ENCODE measurements at places on chromosomes 5 and 9.
A peak's percentile ranks its signal among the peaks of the same experiment; 100 is the strongest.

GRCh38 chr5:154200221-154200620, 9.7 kb downstream of the GALNT10 start:
- DNase-seq, result no peak

DNA sequence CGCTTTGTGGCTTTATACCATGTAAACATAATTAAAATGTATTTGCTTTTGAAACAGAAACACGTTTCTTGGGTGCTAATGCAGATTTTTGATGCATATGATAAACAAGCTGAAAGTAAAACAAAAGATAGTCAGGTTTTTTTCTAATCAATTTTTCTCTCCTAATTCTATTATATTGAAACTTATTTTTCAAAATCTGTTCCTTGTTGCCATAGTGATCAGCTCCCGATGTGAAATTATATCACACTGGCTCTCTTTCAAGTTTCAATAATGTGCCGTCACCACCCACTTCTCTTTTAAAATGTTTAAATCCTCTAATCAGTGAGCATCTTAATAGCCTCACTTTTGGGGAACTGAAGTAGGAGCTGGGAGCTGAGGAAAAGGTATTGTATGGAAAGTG, 36.4 kb upstream of the DAPK1 start:
- DNase-seq, result no peak

DNA sequence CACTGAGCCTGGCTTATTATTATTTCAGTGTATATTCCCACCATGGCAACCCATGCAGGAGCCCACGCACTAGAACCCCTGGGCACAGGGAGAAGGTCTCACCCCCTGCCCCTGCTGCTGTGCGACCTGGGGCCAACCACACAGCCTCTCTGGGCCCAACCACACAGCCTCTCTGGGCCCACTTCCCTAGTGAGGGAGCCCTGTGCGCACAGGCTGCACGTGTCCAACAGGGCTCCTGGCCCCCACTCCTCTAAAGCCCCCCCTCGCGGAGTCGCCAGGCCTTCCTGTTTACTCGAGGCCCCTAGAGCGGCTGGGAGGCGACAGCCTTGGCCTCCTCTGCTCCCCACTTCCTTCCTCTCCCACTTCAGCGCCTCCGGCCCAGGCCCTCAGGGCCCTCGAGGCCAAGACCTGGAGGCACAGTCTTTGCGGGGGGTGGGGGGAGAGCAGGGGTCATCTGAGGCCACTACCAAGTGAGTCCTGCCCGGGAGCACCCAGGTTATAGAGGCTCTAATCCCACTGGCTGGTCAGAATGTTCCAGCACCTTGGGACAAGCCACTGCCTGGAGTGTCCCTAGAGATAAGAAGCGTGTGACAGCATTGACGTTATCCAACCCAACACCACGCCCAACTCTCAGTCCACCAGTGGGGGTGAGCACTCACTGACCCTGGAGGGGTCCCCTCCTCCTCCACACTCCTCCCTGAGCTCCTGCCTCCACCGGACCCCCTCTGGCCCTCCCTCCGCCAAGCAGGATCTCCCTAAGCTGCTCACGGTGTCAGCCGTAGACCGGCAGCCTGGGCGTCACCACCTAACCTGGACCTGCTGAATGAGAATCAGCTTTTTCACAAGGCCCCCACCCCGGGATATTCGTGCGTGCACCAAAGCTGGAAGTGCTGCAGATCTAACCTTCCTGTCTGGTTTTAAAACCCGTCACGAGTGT, 7.9 kb upstream of the ENG start:
- peak; percentile 59 for DNase-seq

GRCh38 chr9:129270903-129271431, 92.9 kb upstream of the IER5L start:
- peak; percentile 39 for DNase-seq

DNA sequence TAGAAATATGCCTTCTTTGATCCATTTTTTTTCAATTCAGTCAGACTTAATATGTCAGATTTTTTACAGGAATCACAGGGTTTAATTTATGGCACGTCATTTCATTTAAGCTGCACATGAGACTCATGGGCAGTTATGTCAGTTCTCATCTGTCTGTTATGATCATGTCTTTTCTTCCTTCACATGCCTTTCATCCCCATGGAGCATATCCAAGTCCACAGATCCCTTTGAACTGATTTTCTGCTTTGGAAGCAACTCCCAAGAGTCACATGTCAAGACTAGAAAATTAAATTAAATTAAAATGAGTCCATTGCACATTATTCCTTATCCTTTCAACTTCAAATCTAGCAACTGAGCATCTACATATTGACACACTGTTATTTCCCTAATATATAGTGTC, 1274.0 kb upstream of the C9orf72 start:
- DNase-seq, result no peak

Measured in activated naive CD4-positive, alpha-beta T cell treated with anti-CD3 and anti-CD28 coated beads for 36 hours (primary cell).